ENCODE measurements at places on chromosomes 7 and 10. TPM values are rescaled to one million over a fixed set of nuclear protein-coding genes. Genes with fewer than 3 reads are reported as not detected.
A peak's percentile ranks its signal among the peaks of the same experiment; 100 is the strongest.

PAX2 gene
- not detected for total RNA-seq

TYW1B gene
- 3.7 TPM for total RNA-seq

DNA sequence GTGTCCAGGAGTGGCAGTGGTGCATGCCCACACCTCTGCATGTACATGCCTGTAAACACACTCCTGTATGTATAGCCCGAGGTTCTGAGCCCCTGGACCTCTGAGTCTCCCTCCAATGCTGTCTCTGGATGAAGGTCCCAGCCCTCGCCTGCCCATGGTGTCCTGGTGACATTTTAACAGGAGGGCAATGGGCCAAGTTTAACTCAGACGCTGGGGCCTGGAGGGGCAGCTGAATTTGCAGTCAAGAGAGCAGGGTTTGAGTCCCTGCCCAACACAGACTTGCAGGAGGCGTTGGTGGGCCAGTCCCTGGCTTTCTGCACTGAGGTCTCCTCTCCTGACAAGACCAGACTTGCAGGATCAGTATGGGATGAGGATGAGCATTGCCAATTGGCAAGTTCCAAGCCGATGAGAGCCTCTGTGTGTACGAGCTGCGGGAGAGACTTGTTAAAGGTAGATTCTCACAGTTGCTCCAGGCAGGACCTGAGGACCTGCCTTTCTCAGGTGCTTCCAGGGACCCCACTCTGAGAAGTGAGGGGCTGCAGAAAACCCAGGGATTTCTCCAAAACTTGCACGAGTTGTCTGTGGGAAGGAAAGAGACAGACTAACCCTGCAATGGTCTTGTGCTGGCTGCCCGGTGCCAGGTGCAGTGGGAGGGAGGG, 141.9 kb downstream of the ELFN1 start:
- DNase-seq = no peak

DNA sequence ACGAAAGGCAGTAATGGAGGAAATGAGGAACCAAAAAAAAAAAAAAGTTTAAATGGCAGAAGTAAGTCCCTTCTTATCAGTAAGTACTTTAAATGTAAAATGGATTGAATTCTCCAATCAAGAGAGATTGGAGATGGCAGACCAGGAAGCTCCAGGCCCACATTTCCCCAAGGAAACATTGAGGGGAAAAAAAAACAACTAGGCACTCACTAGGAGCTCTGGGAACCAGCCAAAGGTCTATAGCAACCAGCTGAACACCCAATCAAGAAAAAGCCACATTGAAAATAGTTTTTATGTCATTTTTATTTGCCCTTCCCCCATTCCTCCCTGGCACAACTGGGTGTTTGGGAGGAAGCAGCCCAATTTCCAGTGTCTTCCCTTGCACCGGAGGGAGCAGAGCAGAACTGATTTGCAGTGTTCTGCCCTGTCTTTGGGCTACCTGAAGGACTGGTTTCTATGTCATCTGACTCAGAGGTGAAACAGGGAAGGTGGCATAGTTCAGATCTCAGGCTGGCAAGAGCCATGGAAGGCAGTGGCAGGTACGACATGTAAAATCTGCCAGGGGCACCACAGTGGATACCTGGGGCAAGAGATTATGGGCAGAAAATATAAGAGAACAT, 121.9 kb downstream of the SMURF1 start:
- DNase-seq = peak; percentile 25

PAPOLB gene
- total RNA-seq = 0.40 TPM

DNA sequence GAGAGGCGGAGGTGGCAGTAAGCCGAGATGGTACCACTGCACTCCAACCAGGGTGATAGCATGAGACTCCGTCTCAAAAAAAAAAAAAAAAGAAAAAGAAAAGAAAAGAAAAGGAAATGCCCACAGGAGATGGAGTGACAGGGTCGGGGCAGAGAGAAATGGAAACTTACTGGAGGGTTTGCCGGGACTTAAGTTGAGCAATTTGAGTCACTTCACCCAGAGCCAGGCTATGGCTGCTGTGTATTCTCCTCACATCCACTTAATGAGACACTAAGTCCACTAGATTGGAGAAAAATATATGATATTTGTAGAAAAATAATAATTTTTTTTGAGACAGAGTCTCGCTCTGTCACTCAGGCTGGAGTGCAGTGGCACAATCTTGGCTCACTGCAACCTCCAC, 4.6 kb upstream of the PFKFB3 start:
- no peak for DNase-seq

DNA sequence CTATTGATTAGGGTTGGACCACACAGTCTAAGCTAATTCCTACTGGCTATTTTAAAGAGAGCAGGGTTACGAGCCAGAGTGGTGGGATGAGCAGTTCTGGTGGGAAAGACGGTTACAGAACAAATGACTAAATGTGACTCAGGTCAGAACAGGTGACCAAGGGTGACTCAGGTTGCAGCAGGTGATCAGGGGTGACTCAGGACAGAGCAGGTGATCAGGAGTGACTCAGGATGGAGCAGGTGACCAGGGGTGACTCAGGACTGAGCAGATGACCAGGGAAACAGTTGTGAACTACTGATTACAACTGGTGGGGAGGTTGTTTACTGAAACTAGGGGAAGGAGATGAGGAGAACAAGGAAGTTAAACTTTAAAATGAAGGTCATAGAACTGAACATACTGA, 366.3 kb downstream of the ABCA13 start:
- DNase-seq = peak; percentile 69

- peak; percentile 80 for DNase-seq
Observed at GRCh38 chr7:15130666-15131541, 228.4 kb upstream of the DGKB start.

NYAP1 gene
- total RNA-seq = 1.9 TPM

DNA sequence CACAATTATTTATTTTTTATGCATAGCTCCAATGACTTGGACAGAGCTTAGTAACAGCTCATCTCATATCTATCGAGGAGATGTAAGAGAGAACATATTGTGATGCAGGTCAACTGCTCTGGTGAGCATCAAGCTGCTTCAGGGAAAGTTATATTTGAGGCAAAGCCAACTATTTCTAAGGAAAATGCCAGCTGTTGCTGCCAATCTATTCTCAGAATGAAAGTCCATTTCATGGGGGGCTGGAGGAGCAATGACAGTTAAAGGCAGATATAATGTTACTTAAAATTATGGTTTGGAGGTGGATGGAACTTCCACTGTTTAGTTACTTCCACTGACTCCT, 424.8 kb downstream of the KIF20B start:
- no peak for DNase-seq

- no peak for DNase-seq
Observed at GRCh38 chr10:79628083-79628482, 17.3 kb downstream of the SFTPA1 start.

ZNF138 gene
- total RNA-seq = 4.1 TPM

DNA sequence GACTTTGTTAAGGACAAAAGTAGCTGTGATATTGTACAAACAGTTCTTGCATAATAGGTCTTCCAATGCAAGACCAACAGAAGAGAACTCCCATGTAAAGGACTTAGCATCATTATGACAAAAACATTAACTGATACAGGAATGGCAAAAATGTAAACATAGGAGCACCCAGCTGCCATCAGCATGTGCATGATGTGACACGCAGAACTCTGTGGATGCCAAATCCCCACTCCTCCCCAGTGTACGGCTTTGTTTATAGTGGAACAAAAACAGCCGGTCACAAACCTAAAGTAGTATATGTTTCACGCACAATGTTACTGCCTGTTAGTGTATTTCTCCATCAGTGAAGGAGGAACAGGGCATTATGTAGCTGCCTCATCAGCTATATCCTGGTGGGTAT, 316.0 kb upstream of the AOAH start:
- DNase-seq = no peak

ALOX5 gene
- total RNA-seq = 0.11 TPM

DNA sequence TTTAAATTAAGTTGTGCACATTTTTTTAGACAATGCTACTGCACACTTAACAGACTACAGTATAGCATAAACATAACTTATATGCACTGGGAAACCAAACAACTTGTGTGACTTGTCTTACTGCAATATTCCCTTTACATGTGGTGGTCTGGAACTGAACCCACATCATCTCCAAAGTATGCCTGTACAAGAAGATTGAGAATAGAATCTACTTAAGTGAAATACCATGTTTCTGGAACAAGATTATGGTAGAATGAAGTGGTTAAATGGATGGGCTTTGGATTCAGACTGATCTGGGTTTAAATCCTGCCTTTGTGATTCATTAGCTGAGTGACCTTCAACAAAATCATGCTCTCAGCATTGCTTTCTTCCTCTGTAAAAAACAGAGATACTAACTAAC, 30.7 kb downstream of the CUL2 start:
- DNase-seq = no peak

GRCh38 chr10:130337305-130337640, 201.1 kb downstream of the GLRX3 start:
- DNase-seq = no peak

GRCh38 chr10:97766106-97766810, 5.5 kb downstream of the SFRP5 start:
- no peak for DNase-seq

- DNase-seq = no peak
Observed at GRCh38 chr7:117448655-117449054, 21.4 kb upstream of the ASZ1 start.

DNA sequence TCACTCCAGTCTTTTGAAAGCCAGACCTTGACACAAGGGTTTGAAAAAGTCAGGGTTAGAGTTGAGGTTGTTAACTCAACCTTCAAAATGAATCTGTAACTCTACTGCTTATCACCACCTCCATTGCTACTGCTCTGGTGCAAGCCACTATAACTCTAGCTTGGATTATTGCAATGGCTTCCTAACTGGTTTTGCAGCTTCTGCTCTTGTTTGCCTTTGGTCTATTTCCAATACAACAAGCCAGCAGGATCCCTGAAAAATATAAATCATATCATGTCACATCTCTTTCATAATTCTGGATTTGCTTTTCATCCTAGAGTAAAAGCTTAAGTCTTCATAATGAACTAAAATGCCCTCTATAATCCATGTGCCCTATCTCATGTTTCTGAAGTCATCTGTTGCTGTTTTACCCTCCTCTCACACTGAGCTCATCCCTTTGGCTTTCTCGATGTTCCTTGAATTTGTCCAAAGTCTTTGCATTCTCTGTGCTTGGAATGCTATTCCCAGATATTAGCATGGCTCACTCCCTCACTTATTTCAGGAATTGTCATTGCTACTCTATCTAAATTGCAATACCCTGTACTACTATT, 10.9 kb downstream of the TAS2R60 start:
- no peak for DNase-seq

PON1 gene
- total RNA-seq = not detected

ARID5B gene
- 26.4 TPM for total RNA-seq

DNA sequence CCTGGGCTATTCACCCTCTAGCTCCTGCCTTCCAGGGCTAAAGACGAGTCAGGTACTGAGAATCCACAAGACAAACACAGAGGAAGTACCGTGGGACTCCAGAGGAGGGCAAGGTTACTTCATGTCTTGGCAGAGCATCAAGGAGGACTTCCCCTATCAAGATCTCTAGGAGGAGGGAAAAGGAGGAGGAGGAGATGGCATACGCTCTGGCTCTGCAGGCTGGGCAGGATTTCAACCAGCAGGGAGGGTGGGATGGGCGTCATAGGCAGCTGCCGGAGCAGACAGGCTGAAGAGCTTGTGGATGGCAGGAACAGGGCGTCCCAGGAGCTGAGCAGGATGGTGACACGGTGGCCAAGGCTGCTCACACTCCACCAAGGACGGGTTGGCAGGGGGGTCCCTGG, 21.3 kb downstream of the MDH2 start:
- DNase-seq = peak; percentile 97

DNA sequence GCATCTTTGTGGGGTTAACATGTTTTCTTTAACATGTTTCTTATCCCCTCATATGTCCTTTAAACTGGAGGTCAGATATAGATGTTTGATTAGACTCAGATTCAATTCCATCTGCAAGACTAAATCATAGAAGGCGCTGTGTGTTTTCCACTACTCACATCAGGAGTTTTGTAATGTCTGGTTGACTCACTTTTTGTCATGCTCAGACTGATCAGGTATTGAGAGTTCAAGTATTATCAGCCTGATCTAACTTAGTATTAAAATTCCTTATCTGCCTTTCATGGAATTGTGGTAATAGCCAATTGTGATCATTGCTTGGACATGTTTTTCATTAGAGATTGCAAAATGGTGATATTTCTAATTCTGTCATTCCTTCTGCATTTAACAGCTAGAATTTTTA, 30.2 kb downstream of the ENTPD7 start:
- DNase-seq = no peak

GRCh38 chr10:42960491-42960990, 116.3 kb upstream of the RET start:
- DNase-seq = peak; percentile 85

GRCh38 chr7:79459381-79459780, 5.9 kb upstream of the MAGI2 start:
- DNase-seq = peak; percentile 14

DNA sequence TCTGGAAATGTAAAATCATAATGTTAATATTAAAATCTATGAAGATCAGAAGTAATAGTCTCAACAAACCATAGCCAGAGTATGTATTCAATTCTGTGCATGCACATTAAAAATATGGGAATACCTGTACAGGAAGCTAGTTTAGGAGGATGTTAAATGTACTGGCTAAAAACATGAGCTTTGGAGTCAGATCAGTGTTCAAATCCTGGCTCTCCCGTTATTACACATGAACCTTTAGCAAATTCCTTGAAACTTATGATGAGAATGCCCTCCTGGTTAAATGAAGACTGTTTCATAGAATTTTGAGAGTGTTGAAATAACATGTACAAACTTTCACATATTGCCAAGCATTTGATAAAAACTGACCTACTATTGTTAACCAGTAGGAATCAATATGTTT, 4.6 kb downstream of the ARL4A start:
- DNase-seq = no peak

DNA sequence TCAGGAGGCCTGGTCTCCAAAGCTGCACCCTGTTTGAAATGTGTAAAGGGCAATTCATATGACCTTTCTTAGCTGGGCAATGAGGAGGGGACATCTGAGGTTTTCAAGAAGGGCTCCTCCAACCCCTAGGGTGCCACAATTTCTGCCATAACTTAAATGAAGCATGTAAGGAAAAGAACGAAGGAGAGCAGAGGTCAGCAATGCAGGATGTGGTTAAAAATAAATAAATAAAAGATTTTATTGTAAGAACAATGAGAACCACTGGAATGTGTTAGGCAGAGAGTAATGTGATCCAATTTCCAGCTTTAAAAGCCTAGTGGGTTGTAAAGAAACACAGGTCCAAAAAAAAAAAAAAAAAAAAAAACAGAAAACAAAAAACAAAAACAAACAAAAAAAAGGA, 673.1 kb downstream of the TNS3 start:
- DNase-seq = peak; percentile 80

- DNase-seq = peak; percentile 12
Observed at GRCh38 chr10:14953424-14954000, 384 bp downstream of the DCLRE1C start.

AMZ1 gene
- 0.75 TPM for total RNA-seq

DNA sequence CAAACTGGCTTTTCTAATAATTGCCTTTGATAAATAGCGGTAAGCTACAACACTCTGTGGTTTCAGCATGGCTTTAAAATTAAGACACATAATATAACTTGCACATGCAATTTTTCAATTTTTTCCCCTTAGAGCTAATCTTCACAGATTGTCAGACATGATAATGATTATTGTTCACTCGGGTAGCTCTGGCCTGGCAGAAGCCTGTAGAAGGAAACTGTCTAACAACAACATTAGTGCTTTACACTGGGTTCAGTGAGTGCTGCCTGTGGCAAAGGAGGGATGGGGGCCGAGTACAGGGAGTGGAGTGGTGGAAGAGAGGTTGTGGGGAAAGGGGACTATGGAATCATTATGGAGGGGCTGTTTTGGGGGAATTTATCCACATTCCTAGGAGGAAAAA, 67.2 kb upstream of the AUTS2 start:
- DNase-seq = no peak

- no peak for DNase-seq
Observed at GRCh38 chr10:126087796-126088505, 191.6 kb downstream of the FANK1 start.

CHST3 gene
- total RNA-seq = 17.0 TPM

All from PC-3 (cell line).